T-helper 17 cell (primary cell): ENCODE measurements at places on chromosomes 1 and 21. TPM values are rescaled to one million over a fixed set of nuclear protein-coding genes. Genes with fewer than 3 reads are reported as not detected.

RGS16 gene
- 23.4 TPM for total RNA-seq

MNDA gene
- total RNA-seq: 5.2 TPM

ABCA4 gene
- total RNA-seq: not detected

DNA sequence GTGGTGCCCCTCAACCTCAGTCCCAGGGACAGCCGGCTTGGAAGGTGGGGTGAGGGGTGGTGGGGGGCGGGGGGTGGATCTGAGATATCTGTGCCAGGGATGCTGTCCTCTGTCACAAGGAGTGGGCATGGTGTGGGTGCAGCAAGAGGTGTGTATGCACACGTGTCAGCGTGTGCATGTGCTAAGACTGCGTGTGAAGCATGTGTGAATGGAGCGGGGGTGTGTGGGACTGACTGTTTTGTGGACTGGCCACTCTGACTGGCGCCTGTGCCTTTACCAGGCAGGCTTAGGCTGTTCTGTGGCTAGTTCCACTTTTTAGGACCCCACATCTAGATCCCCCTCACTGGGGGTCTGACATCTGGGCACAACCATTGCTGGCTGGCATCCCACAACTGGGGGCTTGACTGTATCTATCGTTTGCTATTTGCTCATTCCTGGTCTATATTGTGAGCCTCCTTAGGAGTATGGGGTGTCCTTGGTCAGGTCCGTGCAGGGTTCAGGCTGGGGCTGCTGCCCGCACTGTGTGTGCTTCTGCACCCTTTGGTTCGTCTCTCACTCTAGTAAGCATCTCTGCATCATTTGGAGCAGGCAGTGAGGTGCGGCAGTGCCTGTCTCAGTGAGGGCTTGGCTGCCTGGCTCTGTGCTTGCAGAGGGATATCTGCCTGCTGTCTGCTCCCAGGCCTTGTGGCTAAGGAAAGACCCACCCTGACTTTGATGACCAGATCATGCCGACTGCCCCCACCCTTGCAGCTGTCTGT, 1.9 kb downstream of the AMPD2 start:
- DNase-seq: no peak

GRCh38 chr1:46152016-46152415, 19.6 kb upstream of the PIK3R3 start:
- no peak for DNase-seq

DNA sequence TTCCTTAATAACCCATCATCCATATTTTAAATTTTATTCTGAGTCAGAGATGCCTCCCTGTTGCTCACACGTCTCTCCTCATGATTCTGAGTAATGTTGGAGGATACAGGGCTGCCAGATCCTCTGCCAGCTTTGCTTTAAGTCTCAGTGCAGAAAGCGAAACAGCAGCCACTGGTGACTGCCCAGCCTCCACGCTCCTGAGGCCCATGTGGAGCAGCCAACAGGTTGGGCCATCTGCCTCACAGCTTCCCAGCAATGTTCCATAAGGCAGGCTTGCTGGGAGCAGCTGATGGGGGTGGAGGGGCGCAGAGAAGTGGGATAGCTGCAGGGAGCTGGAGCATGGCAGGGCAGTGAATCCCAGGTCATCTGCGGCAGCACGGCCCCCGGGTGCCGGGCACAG, 104.2 kb downstream of the IGSF21 start:
- no peak for DNase-seq

DNA sequence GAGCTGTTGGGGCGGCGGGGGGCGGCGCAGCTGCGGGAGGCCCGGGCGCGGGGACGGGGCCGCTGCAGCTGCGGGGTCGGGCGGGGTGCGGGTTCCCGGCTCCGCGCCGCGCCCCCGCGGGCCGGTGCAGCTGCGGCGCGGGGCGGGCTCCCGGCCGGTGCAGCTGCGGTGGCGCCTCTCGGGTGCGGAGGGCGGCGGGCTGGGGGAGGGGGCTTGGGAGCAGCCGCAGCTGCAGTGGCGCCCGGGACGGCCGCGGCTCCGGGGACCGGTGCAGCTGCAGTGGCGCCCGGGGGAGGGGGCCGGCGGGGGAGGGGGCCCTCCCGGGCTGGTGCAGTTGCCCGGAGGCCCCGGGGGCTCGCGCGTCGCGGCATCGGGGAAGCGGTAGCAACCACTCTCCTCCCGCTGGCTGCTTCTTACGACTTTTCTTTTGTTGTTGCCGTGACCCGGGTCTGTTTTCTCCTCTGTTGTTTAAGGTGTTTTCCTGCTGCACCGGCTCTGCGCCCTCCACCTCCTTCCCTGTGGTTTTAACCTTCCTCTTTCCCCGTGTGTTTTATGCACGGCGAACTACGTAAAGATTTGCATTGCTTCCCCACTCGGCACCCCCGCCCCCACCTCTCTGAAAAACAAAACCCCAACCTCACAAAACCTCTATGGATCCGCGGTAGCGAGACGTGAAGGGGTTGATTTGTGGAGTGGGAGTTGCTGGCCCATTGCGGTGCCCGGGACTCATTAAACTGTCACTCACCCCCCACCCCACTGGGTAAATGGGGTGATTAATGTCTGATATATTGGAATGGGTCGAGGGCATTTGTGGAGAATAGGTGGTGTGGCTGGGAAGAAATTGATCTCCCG, 1.7 kb upstream of the ZBTB18 start:
- peak; percentile 48 for DNase-seq

DNA sequence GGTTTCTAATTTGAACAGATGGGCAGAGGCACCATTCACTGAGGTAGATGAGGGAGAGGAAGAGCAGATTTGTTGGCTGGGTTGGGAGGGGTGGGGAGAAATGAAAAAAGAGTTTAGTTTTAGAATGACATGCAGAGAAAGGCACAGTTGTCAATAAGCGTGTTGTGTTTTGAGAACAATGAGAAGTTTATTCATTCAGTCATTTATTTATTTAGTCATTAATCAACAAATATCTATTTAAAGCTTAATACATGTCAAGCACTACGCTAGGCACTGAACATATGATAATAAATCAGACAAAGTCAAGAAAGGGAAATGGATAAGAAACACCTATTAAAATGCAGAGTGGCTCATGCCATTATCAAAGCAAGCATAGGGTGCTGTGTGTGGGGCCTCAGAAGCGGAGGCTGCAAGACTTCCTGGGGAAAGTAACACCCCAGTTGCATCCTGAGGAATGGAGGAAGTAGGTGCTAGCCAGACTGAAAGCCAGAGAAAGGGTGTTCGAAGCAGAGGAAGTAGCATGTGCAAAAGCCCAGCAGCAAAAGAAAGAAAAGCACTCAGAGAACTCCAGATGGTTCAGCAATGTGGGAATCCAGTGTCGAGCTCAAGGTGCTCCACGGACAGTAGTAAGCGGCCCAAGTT, 114.1 kb downstream of the RNF220 start:
- no peak for DNase-seq

DNA sequence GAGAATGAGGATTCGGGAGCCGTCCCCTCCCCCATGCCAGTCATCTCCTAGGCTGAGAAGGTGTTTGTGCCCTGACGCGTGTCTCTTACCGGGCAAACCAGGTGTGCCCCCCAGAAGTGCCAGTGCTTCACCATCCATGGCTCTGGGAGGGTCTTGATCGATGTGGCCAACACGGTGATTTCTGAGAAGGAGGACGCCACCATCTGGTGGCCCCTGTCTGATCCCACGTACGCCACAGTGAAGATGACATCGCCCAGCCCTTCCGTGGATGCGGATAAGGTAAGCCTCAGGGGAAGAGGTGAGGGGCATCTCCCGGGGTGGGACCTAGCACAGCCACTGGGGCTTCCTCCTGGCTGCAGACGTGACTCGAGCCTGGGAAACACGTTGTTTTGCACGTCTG, 959 bp downstream of the PADI6 start:
- no peak for DNase-seq

- no peak for DNase-seq
These were observed 5.5 kb downstream of the EFNA3 start for GRCh38 chr1:155083865-155084721.

GRCh38 chr1:161483361-161483760, 21.9 kb upstream of the FCGR2A start:
- no peak for DNase-seq

- no peak for DNase-seq
These were observed 170.7 kb upstream of the GALNT2 start for GRCh38 chr1:229896306-229896705.

- no peak for DNase-seq
These were observed 7.5 kb upstream of the TFF2 start for GRCh38 chr21:42358261-42358660.
